Stimulated activated CD8-positive, alpha-beta memory T cell treated with anti-CD3 and anti-CD28 coated beads, Interleukin-15, amount 100 ng/mL, for 24 hours (primary cell): ENCODE measurements at places on chromosomes 7 and 10.

DNA sequence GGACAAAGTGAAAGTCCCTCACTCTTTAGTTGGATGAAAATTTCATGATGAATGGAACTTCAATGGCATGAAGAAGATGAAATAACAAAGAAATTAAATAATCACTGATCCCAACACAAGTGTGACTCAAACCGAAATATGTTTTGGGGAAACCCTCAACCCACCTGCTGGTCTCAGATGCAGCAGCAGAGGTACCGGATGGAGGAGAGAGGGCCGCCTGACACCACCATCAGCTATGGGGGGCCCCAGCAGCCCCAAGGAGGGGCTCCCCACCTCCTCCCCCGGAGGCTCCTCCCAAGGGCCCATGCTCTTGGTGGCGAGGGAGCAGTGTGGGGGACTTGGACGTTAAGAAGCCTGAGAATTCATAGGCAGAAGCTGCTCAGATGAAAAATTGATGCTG lies 137.2 kb upstream of the ADARB2 start:
- no peak for DNase-seq

- DNase-seq = no peak
Observed at GRCh38 chr10:91415816-91416215, 5.7 kb downstream of the HECTD2 start.

GRCh38 chr10:125936331-125936730 lies 40.0 kb downstream of the FANK1 start:
- no peak for DNase-seq

DNA sequence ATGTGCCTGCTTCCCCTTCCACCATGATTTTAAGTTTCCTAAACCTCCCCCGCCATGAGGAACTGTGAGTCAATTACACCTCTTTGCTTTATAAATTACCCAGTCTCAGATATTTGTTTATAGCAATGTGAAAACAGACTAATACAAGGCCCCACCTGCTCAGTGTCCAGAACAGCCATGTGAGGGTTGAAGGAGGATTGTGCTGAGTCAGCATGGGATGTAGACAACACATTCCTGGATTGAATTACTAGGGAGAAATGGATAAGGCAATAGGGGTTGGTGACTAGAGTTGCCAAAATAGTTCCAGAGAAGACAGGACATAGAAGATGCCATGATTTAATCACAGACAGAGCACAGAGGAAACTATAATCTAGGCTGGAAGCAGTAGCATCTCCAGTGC lies 270.3 kb downstream of the GFRA1 start:
- no peak for DNase-seq

GRCh38 chr7:105854498-105854897 lies 21.9 kb downstream of the ATXN7L1 start:
- no peak for DNase-seq

DNA sequence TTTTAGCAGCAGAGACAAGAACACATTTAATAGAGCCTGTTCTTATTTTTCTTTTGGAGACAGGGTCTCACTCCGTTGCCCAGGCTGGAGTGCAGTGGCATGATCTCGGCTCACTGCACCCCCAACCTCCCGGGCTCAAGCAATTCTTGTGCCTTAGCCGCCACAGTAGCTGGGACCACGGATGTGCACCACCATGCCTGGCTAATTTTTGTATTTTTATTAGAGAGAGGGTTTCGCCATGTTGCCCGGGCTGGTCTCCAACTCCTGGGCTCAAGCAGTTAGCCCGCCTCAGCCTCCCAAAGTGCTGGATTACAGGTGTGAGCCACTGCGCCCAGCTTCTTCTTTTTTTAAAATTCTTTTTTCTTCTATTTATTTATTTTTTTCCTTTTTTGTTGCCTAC lies 23.3 kb downstream of the GALNT17 start:
- no peak for DNase-seq

GRCh38 chr7:98223351-98223897 lies 12.2 kb downstream of the BHLHA15 start:
- no peak for DNase-seq

GRCh38 chr7:155340721-155341120 lies 43.0 kb downstream of the INSIG1 start:
- no peak for DNase-seq

- no peak for DNase-seq
Observed at GRCh38 chr10:114038819-114039218, 4.8 kb upstream of the ADRB1 start.

- DNase-seq = no peak
Observed at GRCh38 chr10:122102146-122102868, 113.3 kb downstream of the TACC2 start.

DNA sequence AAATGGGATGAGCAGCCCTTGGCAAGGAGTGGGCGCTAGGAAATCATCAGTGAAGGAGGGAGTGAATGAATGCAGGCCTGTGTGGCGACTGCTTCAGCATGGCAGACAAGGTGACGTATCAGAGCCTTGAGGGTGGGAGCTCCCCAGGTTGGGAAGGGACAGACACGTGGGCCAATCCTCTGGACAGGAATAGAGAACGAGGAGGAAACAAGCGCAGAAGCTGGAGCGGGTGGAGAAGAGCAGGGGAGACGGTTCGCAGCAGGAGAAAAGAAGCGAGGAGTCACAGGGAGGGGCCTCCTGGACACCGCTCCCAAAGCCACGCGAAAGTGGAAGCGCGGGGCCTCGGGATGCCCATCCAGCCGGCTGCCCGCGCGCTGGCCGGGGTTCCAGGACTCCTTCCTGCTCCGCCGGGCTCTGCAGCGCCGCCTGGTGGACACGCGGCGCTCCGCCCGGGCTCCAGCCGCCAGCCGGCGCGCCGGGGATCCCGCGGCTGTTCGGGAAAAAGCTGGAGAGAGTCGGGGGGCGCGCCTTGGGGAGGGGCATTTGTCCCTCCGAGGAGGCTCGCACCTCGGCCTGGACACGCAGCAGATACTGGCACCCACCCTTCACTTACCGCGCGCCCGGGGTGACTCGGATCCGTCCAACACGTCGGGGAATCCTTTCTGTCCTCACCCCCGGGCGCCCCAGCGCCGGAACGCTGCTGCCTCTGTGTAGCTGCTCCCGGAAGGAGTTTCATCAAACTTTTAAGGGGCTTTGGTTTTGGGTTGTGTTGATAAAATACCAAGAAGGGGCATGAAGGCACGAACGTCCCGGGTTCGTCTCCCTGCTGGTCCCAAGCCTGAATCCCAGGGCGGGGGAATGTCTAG lies 6.3 kb downstream of the ZNF503 start:
- no peak for DNase-seq
